ENCODE measurements at places on chromosomes 13 and 19.

GRCh38 chr13:60689571-60689970 lies 292.6 kb downstream of the TDRD3 start:
- DNase-seq: no peak

- no peak for DNase-seq
Measured at GRCh38 chr19:38139122-38139521, 84.9 kb downstream of the DPF1 start.

GRCh38 chr19:11422163-11423065 lies 3.3 kb upstream of the RGL3 start:
- DNase-seq: peak; percentile 78

GRCh38 chr13:114164681-114165429 lies 14.2 kb upstream of the CFAP97D2 start:
- DNase-seq: no peak

GRCh38 chr19:58218899-58219298 lies 9.8 kb upstream of the ZNF544 start:
- DNase-seq: no peak

DNA sequence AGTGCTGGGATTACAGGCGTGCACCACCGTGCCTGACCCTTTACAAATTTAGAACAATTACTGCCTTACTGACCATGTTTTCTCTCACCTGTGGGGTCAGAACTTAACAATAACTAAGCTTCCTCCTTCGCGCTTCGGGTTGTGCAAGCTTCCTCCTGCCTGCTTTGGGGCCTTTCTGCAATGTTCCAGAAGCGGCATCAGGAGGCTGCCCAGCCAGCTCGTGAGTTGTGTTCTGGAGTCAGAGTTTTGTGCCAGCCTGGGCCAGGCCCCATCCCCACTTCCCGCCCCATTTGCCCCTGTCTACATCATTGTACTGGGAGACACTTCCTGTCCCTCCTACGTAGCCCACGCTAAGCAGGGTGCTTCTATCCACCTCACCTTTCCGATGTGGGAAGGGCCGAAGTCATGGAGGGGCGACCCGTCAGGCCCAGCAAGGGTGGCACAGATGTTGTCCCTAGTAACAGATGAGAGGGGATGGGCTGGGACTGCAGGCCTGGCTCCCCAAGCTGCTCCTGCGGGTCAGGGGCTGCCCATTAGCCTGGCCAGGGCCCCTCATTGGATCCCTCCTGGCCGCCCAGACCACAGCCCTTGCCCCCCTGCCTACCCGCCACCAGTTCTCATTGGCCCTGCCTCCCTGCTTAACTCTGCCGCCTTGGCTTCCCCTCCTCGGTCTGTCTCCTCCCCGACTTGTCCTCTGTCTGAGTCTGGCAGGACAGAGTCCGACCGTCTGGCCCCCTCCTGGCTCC lies 13.4 kb downstream of the UHRF1 start:
- peak; percentile 34 for DNase-seq

DNA sequence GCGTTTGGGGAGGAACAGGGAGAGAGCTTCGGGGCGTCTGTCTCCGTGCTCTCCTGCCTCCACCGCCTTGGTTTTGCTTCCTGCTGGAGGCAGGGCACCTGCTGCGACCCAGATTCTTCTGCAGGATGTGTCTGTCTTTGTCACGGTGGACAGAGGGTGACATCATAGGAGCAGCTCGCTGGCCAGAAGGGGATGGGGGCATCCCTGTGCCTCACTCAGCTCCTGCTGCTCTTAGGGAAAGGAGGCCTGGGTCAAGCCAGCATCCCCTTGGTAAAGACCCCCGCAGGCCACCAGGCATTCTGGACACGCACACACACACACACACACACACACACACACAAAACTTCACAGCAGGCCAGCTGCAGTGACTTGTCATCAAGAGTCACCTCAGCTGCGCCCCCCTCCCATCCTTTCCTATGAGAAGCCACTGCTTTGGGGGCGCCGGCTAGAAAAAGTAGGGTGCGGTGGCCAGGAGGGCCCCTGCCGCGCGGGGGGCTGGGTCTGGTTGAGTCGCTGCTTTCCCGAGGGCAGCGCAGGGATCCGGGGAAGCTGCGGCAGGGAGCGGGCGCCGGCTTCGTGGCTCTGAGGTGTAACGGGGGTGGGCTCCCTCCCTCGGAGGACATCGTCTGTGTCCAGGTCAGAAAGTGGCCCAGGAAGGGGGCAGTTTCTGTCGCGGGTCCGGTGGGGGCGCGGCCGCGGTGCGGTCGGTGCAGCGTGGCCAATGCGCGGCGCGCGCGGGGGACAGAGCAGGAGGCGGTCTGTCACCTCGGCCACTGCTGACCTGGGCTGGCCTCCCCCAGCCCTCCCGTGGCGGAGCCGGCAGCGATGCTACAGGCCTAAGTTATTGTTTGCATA lies 15.8 kb upstream of the NPAS1 start:
- no peak for DNase-seq

- no peak for DNase-seq
Measured at GRCh38 chr13:74438901-74439300, 304.7 kb upstream of the KLF12 start.

- DNase-seq: no peak
Measured at GRCh38 chr13:103031332-103031873, 34.8 kb downstream of the SLC10A2 start.

DNA sequence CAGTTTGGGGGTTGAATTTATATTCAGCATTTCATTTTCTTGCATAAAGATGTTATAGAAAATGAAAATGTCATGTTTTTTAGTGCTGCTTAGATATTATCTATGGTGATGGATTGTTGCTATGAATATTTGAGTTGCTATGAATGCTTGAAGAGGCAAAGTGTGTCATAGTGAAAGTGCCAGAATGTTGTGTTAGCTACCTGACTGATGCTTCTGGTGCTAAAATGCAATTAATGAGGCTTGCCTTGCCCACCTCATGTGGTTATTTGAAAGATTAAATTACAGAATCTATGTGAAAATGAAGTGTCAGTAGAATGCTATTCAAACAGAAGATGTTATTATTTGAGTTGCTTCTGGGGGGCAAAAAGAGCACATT lies 62.7 kb upstream of the MYCBP2 start:
- DNase-seq: no peak
